Mesothelial cell of epicardium (in vitro differentiated cells): ENCODE measurements at places on chromosomes 13 and 19.

DNA sequence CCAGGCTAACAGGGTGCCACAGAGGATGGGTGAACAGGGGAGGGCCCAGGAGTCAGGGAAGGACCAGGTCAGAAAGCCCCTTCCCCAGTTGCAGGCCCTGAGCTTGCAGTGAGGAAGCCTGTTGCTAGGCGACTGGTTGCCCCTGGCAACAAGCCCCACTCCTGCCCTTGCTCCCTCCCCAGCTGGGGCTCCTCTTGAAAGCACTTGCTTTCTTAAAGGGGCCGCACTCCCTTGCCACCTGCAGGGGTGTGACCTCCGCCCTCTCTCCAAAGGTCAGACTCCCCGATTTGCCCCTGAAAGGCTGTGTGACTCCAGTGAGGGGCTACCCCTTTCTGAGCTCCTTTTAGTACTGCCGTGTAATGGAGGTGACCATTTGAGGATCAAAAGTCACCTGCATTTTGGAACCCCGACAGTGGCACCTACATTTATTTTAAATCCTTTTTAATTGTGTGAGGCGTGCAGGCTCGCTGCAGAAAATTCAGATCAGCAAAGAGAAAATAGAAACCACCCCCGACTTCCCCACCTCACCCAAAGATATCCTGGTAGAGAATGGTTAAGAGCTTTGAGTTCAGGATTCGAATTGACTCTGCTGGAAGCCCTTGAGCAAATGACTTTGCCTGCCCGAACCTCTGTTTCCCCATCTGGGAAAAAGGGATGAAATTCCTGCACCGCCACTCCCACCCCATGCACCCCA lies 4.8 kb downstream of the FCHO1 start:
- DNase-seq, result no peak

DNA sequence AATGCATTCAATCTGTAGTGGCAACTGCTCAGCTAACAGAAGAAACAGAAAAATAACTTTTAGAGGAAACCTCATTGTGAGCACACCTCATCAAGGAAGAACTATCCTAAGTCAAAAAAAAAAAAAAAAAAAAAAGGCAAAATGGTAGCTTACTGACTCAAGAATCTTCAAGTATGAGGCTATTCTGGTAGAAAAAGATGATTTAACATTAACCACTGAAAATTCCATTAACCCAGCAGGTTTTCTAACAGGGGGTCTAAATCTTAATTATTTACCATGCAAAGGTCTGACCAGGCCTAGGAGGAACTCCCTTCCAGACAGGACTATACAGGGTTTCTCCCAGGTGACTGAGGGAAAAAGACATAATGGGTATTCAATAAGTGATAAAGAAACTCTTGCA lies 28.4 kb upstream of the ZNF83 start:
- DNase-seq, result no peak

DNA sequence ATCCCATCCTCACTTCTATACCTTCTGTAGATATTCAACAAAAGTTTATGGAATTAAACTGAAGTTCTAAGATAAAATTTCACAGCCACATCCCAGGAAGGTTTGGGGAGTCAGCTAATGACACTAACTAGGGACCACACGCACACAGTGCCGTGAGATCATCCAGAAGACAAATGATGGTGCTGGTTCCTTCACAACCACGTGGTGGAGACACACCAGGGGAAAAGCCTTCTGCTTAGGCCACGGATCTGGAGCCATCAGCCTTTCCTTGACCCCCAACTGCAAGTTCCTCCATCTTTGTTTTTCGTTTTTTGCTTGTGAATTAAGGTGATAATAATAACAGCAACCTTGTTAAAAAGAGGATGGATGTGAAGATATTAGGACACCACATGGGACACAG lies 241.6 kb upstream of the MAB21L1 start:
- no peak for DNase-seq

- DNase-seq, result no peak
Measured at GRCh38 chr13:34943436-34944273, 1.6 kb downstream of the NBEA start.

DNA sequence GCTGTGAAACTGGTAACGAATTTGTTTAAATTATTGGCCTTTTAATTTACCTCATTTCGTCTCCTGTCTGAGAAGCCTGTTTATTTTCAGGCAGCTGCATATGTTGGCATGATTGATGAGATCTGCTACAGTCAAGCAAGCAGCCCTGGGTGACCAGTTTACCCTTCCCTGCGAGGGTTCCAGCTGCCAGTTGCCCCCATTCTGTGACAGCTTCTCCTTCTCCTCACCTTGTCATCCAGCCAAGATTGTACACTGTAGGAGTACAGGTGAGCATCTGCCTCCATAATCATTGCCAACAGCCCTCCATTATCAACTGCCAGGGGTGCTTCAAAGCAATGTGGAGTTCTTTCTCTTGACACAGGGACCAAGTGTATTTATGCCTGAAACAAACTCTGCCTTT lies 1979.9 kb upstream of the PRR20A start:
- no peak for DNase-seq

DNA sequence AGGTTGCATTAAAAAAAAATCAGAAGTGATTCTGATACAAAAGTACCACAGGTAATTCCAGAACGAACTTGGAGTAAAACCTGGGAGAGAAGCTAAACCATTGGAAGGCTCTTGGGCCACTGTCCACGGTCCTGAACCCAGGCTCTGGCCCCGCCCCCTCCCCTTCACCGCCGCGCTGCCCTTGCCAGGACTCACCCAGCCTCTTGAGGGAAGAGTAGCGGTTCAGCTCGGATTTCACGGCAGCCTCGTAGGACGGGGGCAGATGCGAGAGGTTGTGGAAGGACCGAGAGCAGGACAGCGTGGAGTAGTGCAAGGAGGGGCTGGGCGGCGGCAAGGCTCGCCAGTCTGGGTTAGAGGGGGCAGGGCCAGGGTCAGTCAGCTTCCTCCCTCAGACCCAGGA lies 5.7 kb downstream of the SHISA7 start:
- DNase-seq, result peak; percentile 83

- DNase-seq, result no peak
Measured at GRCh38 chr19:11201791-11202190, 4.4 kb upstream of the KANK2 start.

DNA sequence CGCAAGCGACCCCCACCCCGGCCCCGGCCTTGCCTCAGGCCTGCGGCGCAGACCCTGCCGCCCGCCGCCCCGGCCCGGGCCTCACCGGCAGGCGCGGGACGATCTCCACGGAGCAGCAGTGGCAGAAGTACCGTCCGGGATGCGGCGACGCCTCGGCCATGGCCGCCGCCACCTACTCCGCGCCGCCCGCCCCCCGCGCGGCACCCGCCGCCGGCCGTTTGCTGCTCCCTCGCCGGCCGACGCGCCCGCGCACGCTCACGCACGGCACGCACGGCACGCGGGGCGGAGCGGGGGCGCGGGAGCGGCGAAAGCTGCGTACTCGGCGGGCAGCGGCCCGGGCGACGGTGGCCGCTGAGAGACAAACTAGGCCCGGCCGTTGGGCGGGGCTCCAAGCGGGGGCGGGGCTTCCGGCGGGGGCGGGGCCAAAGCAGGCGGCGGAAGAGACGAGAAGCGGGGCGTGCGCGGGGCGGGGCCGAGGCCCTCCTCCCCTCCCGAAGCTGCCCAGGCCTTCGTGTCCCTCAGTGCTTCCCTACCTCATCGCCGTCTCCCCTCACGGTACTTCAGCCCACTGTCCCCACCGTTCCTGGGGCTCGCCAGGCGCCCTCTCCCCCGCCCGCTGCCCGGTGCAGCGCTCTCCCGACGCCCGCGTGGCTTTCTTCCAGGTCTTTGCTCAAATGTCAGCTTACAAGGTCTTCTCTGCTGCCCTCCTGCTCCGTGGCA lies at the start of gene RNF126:
Gene RNF126, minus strand, starts transcription at position 253 of the 720 bp plus-strand sequence. Its CDS starts 93 bp downstream, at position 160.
- peak; percentile 84 for DNase-seq

- no peak for DNase-seq
Measured at GRCh38 chr19:34375598-34375997, 10.6 kb downstream of the GPI start.

DNA sequence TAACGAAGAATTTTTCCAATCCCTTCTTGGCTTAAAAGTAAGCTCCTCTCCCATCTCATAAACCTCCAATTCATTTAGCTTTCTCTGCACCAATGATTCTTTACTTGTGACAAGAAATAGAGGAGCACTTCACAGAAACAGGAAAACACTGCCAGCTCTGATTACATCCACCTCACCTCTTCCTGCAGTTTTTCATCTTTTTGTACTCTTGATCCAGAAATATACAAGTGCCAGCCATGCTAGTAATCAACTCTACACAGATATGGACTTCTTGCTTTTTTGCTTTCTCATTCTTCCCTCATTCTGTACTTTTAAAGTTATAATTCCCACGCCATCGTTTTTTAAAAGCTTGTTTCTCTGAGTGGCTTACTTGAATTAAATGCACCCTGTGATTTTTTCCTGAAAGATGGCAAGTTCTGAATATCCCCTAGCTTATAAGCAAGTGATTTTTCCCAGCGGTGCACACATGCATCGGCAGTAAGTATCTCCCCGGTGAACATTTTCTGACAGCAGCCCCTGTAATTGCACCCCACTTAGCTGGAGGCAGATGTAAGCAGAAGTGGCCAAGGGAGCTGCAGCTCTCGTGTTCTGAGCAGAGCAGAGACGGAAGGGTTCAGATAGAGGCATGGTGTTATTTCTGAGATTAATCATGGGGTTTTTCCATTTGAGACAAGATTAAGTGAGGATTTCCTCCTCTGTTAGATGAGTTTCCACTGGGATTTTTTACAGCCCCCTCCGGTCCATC lies 340.7 kb downstream of the SLC7A1 start:
- no peak for DNase-seq

DNA sequence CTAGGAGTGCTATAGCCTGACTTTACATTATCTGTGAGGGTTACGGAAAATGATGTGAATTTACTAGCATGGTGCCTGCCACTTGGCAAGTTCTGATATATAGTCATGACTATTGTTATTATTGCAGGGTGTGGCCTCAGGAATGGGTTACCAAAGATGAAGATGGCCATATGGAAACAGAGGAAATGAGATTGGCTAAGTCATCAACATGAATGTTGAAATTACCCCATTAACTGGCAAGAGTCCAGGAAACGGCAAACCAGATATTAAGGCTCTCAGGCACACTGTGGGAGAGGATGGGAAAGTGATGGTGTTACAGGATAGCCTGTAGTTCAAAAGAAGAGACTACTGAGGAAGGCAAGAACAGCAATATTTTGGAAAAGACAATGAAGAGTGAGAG lies 183.3 kb downstream of the KCNRG start:
- DNase-seq, result no peak

DNA sequence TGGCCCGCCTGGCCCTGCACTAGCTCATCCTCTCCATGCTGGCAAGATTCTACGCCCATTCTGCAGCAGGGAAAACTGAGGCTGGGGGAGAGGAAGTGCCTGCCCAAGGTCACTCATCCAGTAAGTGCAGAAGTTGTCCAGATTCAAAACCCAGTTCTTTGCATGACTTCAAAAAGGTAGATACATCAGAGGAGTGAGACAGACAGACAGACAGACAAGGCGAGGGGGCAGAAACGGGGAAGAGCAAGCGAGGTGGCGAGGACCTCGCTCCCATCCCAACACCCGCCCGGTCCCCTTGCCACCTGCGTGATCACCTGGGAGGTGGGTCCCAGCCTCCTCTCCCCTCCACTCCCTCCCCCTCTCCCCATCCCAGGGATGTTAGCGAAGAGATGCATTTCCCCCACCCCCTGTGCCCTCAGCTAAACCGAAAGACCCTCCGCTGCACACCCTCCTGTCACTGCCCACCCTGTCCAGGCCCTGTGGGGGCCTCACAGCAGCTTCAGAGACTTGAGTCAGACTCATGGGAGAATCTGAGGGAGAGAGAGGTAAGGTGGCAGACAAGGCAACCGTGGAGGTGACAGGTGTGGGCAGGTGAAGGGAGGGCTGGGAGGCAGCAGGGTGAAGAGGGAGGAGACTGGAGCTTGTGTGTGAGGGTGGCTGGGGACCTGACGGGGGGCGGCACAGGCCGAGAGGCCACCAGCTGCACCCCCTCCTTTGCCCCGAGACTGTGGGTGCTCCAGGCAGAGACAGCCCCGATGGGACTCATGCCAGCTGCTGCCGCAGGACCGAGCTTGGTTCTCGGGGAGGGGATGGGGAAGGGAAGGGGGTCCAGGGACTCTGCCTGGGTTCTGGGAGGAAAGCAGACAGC lies 18.9 kb downstream of the LRRC4B start:
- DNase-seq, result no peak

DNA sequence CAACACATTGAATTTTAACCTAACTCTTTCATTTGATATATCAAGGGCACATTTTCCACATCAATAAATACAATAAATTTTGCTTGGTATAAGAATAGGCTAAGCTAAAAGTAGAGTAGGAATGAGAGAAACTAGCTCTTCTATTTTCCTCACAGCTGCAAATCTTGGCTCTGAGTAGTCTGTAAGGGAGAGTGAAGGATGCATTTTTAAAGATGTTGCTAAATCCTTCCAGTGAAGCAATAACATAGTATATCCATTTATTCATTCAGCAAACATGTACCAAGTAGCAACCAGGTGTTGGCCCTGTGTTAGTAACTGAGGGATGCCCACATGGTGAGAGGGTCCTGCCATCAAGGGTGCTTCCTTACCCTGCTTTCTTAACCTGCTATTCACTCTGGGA lies 799.9 kb downstream of the PCDH9 start:
- DNase-seq, result no peak

DNA sequence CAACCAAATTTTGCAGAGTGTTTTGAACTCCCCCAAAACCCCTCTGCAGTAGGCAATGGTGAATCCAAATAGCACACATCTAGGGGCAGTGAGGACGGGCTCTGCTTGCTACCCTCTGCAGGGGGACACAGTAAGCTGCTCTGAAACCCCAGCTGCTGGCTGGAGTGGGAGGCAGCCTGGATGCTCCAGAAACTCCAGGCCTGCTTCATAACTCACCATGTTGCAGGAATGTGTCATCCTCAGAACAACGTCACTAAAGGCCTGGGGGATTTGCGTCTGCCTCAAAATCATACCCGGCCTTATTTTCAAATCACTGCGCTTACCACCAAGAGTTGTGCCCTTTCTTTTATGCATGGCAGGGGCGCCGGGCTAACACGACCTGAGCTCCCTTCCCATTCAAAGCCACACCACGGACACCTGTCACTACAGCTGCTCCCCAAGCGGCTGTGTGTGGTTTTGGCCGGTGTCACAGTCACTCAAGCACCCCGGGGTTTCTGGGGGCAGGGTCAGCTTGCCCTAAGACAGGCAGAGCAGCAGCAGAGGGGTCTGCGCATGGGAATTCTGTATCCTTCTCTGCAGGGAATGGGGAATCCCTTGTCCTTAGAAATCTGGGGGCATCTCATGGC lies 93.9 kb downstream of the TSHZ3 start:
- no peak for DNase-seq

GRCh38 chr13:40026741-40027140 lies 371.3 kb downstream of the COG6 start:
- no peak for DNase-seq

GRCh38 chr13:99008577-99008976 lies 30.7 kb upstream of the DOCK9 start:
- no peak for DNase-seq

- no peak for DNase-seq
Measured at GRCh38 chr13:75071796-75072195, 410.2 kb downstream of the TBC1D4 start.

DNA sequence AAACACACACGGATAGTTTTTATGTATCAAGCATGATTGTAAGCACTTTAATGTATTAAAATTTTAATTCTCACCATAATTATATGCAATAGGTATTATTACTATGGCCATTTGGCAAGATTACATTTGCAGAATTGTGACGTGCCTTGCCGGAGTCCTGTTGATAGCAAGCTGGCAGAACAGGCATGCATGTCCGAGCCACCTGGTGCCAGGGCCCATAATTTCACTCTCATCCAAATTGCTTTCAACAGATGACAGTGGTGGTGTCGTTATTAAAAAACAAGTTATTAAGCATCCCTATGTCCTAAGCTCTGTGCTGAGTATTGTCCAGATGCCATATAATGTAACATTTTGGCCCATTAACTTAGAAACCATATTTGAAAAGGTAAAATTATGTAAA lies 374.3 kb downstream of the FOXO1 start:
- no peak for DNase-seq

GRCh38 chr13:59424661-59425060 lies 739.1 kb downstream of the DIAPH3 start:
- no peak for DNase-seq
